Stimulated activated CD8-positive, alpha-beta memory T cell treated with anti-CD3 and anti-CD28 coated beads, Interleukin-4, amount 100 ng/mL, for 48 hours (primary cell): ENCODE measurements at places on chromosomes 12 and 14.

DNA sequence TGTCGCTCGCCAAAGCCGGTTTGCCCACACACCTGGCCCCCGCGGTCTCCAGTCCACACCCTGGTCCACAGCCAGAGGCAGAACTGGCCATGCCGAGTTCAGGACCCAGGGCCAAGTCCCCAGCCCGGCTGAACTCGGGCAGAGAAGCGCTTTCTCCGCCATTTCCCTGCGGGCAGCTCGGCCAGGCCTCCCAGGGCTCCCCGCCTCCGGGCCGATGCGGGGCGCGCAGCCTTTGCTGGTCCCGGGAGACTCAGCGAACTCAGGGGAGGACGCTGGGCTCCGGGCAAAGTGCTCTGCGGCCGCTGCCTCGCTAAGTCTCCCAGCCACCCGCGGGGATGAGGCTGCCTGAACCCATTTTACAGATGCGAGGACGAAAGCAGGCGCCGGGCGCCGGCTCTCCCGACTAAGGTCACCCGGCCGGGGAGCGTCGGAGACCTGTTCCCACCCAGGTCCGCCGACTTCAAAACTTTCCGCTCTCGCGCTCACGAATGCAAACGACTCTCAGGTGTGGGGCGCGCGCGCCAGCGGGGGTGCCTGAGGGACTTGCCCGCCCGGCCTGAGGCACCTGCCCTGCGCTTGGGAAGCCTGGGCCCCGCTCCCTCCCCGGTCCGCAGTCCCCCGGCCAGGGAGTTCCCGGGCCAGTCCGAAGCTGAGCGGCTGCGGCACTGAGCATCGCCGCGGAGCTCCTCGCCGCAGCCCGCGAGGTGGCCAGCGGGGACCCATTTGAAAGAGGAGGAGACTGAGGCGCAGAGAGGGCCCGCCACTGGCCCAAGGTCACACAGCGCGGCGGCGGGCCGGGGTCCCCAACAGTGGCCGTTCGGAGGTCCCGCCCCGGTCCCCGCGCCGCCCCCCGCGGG is 627 bp downstream of the TESC start:
- DNase-seq, result peak; percentile 64

DNA sequence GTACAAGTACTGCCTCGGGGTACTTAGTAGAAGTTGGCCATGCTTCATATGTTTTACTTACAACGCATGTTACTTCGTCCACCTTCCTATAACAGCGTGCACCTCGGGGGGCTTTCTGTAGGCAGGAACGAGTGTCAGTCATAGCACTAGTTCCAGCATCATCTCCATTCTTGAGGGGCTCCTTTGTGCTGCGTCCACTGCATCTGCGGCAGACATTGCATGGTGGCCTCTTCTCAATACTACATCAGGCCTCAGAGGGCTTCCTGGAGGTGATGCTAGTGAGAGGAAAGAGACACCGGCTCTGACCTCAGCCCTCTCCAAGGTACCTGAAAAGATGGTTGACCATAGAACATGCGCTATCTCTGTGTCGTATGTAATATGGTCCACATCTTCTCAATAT is 121.2 kb upstream of the RTL1 start:
- DNase-seq, result no peak

DNA sequence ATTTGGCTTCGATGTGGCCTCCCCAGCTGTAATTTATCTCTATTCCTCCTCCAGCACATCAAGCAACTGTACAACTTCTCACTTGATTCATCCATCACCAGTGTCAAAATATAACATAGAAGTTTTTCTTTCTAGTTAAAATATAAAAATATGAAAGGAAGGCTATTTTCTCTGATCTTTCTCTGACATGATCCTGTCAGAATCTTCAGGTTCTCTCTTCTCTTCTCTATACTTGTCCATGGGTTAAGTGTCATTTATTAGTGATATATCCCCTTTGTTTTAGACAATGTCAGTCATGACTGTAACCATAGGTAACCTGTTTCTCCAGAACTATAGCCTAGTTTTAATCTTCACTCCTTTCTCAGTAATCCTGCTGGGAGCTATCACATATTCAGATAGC is 132.5 kb upstream of the G2E3 start:
- no peak for DNase-seq

DNA sequence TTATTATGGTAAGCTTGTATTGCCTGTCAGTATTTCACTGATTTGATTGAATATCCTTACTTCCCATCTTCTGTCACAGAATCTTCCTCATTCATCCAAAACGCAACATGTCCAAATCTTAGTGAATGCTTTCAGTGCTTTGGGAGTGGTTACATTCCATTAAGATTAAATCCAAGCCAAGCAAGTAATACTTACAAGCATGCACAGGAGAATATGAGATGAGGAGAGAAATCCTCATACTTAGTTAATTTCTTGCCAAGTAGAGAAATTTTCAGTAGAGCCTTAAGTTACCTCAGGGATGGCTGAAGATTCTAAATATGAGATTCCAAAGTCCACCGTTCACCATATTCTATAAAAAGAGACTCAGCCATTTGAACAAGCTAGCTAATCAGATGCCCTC is 316.0 kb downstream of the RAD51B start:
- DNase-seq, result no peak

DNA sequence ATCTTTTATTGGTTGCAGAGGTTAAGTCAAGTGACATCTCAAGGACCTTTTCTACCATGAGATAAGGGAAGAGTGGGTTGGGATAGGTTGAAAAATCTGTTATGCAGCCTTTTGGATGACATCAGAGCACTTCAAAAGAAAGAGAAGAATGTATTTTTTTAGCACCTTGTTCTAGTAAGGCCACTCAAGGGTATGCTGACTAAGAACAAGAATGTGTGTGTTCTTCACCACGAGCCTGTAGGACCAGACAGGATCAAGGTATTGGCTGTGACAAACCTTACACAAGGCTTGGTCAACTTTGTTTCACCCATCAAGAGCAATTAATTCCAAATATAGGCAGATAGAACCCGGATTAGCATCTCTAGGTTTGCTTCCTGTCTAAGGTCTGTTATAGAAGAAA is 142.5 kb downstream of the SAMD4A start:
- DNase-seq, result no peak

- no peak for DNase-seq
These were observed 52.1 kb downstream of the IRF2BPL start for GRCh38 chr14:76976240-76977005.

DNA sequence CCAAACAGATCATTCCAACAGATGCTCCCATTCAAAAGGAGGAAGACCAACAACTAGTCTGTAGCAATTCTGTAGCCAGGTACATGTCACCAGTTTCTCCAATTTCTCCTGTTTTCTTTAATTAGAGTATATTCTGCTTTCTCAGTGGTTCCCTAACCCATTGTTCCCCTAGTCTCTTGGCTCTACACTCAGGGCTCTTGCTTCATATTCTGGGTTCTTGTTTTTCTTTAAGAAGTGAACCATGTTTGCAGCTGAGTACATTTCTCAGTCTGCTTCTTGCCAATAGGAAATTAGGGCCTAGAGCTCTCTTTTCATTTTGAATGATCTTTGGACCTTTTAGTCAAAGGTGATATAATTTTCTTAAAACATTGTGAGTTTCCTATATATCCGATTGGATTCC is 29.4 kb upstream of the STXBP6 start:
- DNase-seq, result no peak

GRCh38 chr14:34465069-34465859 is 3.2 kb upstream of the SPTSSA start:
- DNase-seq, result no peak

GRCh38 chr12:77120156-77121085 is 55.1 kb upstream of the E2F7 start:
- no peak for DNase-seq

DNA sequence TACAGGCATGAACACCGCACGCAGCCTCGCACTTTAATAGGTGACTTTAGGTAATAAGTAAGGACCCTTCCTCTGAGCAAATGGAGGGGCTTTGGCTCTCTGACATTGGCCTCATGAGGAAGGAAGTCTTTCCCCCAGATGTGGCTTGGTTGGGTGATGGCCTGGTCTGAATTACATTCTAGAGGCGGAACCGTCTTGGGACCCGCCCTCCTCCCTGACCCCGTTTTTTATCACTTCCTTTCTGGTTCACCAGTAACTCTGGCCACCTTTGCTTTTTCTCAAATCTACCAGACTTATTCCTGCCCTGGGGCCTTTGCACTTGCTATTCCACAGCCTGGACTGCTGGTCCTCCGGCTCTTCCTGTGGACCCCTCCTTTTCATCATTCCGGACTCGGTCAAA is 13.4 kb downstream of the ALDH2 start:
- DNase-seq, result no peak
